ENCODE measurements at places on chromosomes 11 and 22. TPM values are rescaled to one million over a fixed set of nuclear protein-coding genes. Genes with fewer than 3 reads are reported as not detected.
A peak's percentile ranks its signal among the peaks of the same experiment; 100 is the strongest.

GAL3ST3 gene
- not detected for total RNA-seq

- H3K4me1 ChIP-seq = no peaks in the 10 kb centered on the region
- no peak overlapping the region for H3K4me3 ChIP-seq
- no peak for DNase-seq
- no peak overlapping the region for H3K27ac ChIP-seq
Measured at GRCh38 chr22:38775656-38776055, 18.3 kb downstream of the DNAL4 start.

- H3K36me3 ChIP-seq = no peaks in the 10 kb centered on the region
- H3K27me3 ChIP-seq = no peaks in the 10 kb centered on the region
Measured at GRCh38 chr22:27972732-27973698, 54.0 kb upstream of the PITPNB start.

SCYL1 gene
- total RNA-seq = 124 TPM

- H3K4me1 ChIP-seq = no peaks in the 10 kb centered on the region
- H3K27me3 ChIP-seq = no peaks in the 10 kb centered on the region
- no peak overlapping the region for H3K4me3 ChIP-seq
- DNase-seq = no peak
- no peaks in the 10 kb centered on the region for H3K36me3 ChIP-seq
- H3K27ac ChIP-seq = no peak overlapping the region
Measured at GRCh38 chr22:44795701-44796630, 43.6 kb downstream of the ARHGAP8 start.

NAALAD2 gene
- 142 TPM for total RNA-seq

DNA sequence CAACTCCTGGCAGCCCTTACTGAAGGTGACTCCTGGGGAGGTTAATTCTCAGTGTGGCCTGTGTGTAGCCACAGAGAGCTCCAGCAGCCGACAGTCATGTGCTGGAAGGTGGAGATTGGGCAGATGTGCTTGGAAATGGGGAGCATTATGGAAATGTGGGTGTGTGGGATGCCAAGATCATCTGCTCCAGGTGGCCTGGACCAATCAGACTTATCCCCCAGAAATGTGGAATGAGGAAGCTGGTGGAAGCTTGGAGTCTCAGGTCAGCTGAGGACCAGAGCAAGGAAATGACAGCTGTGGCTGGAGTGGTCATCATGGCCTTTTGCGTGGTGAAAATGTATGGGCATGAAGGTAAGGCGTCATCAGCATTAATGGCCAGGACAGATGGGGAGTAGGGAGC is 234.0 kb downstream of the MIAT start:
- H3K36me3 ChIP-seq = no peaks in the 10 kb centered on the region
- no peaks in the 10 kb centered on the region for H3K4me1 ChIP-seq

DNA sequence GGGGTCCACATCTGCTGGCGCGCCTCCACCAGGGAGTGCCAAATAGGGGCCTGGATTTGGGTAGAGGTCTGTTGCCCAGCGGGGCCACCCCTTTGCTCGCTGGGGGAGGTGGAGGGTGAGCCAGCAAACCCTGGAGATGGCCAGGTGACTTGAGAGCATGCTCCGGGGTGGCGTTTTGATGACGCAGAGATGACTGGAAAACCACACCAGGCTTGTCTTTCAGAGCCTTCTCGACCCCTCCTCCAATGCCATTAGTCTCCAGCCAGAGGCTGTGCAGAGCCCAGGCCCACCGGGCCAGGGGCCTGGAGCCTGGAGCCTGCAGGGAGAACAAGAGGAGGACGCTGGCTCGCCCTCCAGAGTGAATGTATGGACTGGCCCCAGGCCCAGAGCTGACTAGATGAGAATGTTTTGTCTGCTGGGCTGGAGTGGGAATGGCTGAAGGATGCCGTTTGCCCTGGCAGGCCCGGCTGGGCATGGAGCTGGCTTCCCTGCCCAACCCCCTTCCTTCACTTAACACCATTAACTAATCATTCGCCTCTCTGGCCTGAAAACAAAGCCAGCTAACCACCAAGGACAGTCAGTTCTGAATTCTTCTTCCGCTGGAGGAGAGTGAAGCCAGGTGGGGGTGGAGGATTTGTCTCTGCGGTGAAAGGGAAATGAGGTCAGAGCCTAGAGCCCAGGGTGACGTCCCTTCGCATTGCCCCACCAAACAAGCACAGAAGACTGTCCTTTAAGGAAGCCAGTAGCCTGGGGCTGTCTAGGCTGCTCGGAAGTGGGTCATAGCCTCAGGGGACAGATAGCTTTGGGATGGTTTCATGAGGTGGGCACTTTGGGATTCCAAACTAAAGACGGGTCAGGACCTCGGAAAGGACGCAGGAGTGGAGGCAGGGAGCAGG is 1.6 kb upstream of the MCAM start:
- H3K4me3 ChIP-seq = no peak overlapping the region
- peaks cover 7% of the 10 kb centered on the region for H3K27me3 ChIP-seq
- no peak overlapping the region for H3K27ac ChIP-seq

GRCh38 chr11:25902476-25902875 is 429.5 kb upstream of the ANO3 start:
- H3K4me3 ChIP-seq = no peak overlapping the region
- no peaks in the 10 kb centered on the region for H3K4me1 ChIP-seq
- DNase-seq = no peak
- no peak overlapping the region for H3K27ac ChIP-seq
- no peaks in the 10 kb centered on the region for H3K36me3 ChIP-seq

EFCAB6 gene
- total RNA-seq = not detected

TNNT3 gene
- 0.88 TPM for total RNA-seq

KCNJ5 gene
- not detected for total RNA-seq

- H3K36me3 ChIP-seq = no peaks in the 10 kb centered on the region
- no peaks in the 10 kb centered on the region for H3K27me3 ChIP-seq
- no peak overlapping the region for H3K4me3 ChIP-seq
- H3K27ac ChIP-seq = no peak overlapping the region
- peak; percentile 70 for DNase-seq
Measured at GRCh38 chr11:134592391-134592990, 180.4 kb upstream of the B3GAT1 start.

- peak overlapping the region; percentile 63 for H3K4me3 ChIP-seq
- no peaks in the 10 kb centered on the region for H3K36me3 ChIP-seq
- peaks cover 40% of the 10 kb centered on the region for H3K4me1 ChIP-seq
- DNase-seq = no peak
- no peak overlapping the region for H3K27ac ChIP-seq
Measured at GRCh38 chr22:28883657-28883916, 215 bp downstream of the ZNRF3 start.

NLRP6 gene
- not detected for total RNA-seq

- no peak overlapping the region for H3K4me3 ChIP-seq
- no peak for DNase-seq
- H3K4me1 ChIP-seq = no peaks in the 10 kb centered on the region
- H3K27me3 ChIP-seq = peaks cover 4% of the 10 kb centered on the region
- no peaks in the 10 kb centered on the region for H3K36me3 ChIP-seq
- H3K27ac ChIP-seq = no peak overlapping the region
Measured at GRCh38 chr11:115941481-115941993, 437.3 kb upstream of the CADM1 start.

GRCh38 chr11:87443707-87444106 is 406.0 kb downstream of the TMEM135 start:
- no peak overlapping the region for H3K27ac ChIP-seq
- H3K27me3 ChIP-seq = no peaks in the 10 kb centered on the region
